Germinal center (tissue), 1 donor: ENCODE measurements at places on chromosomes 5 and 9.
A peak's percentile ranks its signal among the peaks of the same experiment; 100 is the strongest.

GRCh38 chr9:133610845-133611244 lies 1.7 kb upstream of the FAM163B start:
- no peak for DNase-seq

DNA sequence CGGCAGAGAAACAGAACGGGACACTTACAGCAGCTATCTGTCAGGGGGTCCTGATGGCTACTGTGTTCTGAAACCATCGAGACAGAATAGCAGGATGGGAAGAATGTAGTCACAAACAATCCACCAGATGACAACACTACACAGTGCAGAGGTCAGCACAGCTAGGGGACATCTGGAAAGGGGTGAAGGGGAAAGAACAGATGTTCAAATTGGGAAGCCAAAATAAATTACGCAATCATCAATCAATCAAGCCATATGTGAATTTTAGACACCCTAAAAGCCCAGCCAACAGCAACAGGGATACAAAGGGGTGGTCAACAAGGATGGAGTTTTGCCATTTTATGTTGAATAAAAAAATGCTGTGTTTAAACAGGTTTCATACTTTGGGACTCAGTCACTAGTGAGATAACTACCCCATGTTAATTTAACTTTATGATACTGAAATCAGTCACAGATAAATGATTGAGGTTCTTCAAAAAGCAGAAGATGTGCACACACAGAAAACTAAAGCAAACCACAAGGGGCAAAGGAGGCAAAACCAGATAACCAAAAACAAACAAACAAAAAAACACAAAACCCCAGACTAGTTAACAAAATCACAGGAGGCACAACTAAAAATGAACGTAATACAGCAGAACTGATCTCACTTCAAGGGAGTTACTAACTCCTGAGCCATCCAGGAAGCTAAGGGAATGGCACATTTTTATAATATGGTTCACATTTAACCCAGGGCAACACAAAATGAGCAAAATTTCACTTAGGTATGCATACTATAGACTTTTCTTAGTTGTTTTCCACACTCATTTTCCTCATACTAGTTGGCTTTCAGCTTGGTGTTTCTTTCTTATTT lies 65.9 kb downstream of the HABP4 start:
- no peak for DNase-seq

DNA sequence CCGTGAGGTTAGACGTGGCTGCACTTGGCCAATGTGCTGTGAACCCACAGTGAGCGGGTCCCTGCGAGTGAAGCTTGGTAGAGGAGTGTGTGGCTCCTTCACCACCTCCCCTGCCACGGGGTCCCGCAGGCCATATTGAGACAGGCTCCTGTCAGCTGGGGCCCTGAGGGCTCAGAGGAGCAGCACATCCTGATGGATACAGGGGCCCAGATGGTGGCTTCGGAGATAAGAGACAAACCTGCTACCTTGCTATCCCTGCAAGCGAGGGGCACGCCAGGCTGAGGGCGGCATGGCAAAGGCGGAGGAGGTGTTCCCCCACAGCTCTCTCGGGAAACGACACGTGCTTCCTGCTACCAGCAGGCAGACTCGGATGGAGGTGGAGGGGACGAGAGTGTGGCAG lies 33.1 kb downstream of the SLC6A3 start:
- no peak for DNase-seq

DNA sequence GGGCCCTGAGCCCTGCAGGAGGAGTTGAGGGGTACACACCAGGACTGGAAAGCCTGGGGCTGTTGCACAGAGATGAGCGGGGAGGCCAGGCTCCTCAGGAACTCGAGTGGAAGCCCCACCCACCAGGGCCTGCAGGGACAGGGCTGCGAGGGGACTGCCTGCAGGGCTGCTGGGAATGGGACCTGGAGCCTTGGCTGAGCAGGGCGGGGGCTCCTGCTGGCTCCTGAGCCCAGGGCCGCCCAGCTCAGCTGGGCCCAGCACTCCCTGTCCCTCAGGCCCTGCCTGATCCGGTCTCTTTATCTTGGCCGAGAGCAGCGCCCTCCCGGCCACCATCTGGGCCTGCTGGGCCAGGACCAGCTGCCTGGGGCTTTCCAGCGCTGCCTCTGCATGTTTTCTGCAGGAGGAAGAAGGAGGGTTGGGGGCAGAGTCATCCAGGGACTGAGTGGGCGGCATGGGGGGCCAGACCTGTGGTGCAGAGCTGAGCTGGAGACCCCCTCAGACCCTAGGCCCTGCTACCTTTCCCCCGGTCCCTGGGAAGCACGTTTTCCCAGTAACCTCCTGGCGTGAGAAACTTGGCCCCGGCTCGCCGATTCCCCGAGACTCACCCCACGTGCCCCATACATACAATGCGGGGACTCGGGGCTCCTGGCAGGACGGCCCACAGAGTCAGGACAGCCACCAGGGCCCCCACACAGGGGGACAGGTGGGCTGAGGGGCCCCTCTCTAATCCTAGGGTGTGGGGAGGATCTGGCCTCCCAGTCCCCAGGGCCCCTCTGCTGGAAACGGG lies 9.4 kb downstream of the LCN12 start:
- DNase-seq, result no peak

GRCh38 chr9:117247266-117247665 lies 167.6 kb downstream of the ASTN2 start:
- peak; percentile 28 for DNase-seq

GRCh38 chr5:145407300-145408047 lies 427.7 kb downstream of the PRELID2 start:
- no peak for DNase-seq

GRCh38 chr5:134138416-134139376 lies 24.2 kb downstream of the TCF7 start:
- no peak for DNase-seq

GRCh38 chr9:95188459-95188858 lies 129.1 kb downstream of the FANCC start:
- no peak for DNase-seq

DNA sequence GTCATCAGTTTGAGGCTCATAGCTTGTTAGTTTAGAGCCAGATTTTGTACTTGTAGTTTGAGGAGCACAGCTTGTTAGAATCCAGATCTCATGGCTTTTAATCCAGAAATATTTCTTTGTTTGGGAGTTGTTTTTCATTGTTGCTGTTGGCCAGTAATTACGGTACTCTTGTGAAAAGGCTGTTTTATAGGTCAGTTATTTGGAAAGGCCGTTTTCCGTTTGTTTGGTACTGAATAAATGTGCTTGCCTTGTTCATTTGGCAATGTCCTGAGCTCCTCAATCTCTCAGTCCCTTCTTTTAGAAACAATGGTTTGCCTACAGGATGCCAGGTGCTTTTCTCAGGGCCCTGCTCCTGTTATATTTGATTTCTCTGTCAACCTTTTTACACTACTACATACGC lies 4.5 kb upstream of the MOB3B start:
- DNase-seq, result no peak

DNA sequence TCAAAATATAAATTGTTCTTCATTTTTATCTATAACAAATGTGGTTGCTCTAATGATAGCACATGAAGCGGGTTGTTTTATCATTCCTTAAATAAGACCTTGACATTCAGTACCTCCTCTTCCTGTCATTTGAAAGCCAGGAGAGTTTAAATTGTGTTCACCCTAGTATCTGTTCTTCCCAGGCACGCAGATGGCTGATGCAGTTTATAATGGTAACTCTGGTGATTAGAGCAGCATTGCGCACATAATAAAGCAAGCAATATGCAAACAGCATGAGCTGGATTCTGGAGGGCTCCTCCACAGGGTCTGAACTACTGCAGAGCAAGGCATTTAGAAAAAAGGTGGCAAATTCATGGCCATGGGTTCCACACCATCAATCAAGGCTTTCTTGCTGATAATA lies 307.8 kb downstream of the ENC1 start:
- no peak for DNase-seq

DNA sequence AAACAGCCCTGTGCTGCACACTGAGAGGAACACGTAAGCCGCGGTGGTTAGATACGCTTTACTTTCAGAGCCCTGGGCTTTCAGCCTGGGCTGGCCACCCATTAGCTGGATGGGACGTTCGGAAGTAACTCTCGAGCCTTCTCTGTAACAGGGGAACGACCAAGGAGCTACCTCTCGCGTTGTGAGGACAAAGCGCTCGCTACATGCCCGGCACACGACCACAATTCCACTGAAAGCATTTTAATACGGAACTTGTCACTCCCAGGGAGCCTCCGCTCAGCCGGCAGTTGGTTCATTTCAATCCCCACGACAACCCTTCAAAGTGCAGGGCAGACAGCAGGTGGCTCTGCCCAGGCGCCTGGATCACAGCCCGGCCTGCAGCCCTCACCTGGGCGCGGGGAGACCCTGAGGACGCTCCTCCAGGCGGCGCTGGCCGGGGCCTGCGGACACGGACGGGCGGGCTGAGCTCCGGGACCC lies 368 bp downstream of the SURF1 start:
- DNase-seq, result peak; percentile 32

- DNase-seq, result no peak
These were observed 87.5 kb downstream of the TTLL11 start for GRCh38 chr9:122005597-122005996.

DNA sequence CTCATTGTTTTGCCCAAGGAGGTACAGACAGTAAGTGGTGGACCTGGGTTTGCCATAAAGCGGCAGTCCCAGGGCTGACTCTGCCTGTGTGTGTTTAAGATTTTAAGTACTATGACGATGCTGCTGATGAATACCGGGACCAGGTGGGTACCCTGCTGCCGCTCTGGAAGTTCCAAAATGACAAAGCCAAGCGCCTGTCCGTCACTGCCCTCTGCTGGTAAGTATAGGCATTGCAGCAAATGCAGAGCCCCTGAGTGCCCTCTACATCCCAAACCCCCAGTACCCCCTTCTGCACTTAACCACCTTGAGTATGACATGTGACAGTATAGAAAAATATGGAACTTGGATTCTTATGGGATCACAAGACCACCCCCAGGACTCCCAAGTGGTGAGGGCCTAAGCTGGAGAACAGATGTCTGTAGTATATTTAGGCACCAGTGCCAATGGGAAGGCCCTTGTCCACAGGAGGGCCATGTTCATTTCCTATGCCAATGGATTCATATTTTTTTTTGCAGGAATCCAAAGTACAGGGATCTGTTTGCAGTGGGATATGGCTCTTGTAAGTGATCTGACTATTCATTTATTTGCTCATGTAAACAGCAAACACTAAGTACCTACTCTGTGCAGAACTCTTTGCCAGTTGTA lies 22.0 kb downstream of the ENHO start:
- peak; percentile 80 for DNase-seq

GRCh38 chr5:167945542-167946384 lies 345.7 kb upstream of the WWC1 start:
- no peak for DNase-seq

- no peak for DNase-seq
These were observed 170.0 kb downstream of the PAPPA start for GRCh38 chr9:116323571-116323970.
